AG20443 (cell line): ENCODE measurements at places on chromosomes 3 and 15.

DNA sequence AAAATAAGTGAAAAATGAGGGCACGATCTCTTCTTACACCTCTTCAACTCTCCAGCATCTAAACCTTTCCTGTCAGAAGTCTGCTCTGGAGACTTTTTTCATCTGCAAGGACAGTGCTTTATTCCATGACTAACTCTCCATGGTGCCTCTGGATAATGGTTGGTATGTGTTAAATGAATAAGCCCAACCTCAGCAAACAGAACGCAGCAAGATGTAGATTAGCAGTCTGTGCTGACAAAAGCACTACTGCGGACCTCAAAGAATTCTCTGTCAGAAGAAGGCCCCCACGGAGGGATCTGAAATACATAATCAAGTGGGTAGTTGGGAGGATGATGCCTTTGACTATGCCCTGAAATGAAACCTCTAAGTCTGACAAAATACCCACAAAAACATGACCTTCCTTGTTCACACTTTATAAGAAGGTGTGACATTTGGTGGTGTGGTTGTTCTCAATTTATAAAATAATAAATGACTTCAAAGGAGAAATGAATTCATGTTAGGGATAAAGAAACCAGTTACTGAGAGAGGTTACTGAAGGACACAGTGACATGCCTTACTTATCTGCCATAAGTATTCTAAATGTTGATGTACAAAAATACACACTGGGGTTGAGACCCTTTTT, 43.2 kb upstream of the ADCY5 start:
- DNase-seq: no peak

DNA sequence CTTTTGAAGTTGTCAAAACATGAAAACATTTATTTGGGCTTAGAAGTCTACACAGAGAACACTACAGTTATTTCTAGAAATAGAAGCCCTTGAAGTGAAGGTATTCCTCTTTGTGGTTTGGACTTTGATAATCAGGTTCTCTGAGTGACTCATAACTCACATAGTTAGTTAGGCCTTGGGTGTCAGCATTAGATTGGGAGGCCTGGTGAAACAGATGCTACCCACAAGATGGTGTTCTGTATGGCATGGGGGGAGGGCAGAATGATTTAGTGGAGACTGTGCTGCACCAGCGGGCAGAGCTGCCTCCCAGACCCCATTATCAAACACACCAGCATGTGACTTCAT, 108.9 kb upstream of the ETV5 start:
- no peak for DNase-seq

DNA sequence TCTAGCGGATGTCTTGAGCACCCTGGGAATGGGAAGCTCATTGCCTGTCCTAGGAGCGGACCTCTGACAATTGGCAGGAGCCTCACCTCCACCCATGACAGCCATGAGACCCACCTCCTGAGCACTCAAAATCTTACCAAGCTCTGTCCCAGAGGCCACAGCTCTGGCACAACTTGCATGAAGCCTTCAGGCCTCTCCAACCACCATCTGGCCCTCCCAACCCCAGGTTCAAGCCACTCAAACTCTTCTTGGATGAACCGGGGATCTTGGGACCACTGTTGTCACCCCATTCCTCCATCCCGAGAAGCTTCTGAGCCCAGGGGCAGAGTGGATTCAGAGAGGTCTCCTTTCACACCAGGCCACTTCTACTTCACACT, 1.5 kb downstream of the VIPR1 start:
- DNase-seq: no peak

- no peak for DNase-seq
Observed at GRCh38 chr3:85662462-85662861, 703.7 kb downstream of the CADM2 start.

GRCh38 chr3:179961703-179962078, 75.0 kb downstream of the PEX5L start:
- no peak for DNase-seq

GRCh38 chr3:11619946-11620652, 23.6 kb downstream of the VGLL4 start:
- DNase-seq: no peak

- no peak for DNase-seq
Observed at GRCh38 chr3:186365202-186365974, 3.4 kb upstream of the DGKG start.

DNA sequence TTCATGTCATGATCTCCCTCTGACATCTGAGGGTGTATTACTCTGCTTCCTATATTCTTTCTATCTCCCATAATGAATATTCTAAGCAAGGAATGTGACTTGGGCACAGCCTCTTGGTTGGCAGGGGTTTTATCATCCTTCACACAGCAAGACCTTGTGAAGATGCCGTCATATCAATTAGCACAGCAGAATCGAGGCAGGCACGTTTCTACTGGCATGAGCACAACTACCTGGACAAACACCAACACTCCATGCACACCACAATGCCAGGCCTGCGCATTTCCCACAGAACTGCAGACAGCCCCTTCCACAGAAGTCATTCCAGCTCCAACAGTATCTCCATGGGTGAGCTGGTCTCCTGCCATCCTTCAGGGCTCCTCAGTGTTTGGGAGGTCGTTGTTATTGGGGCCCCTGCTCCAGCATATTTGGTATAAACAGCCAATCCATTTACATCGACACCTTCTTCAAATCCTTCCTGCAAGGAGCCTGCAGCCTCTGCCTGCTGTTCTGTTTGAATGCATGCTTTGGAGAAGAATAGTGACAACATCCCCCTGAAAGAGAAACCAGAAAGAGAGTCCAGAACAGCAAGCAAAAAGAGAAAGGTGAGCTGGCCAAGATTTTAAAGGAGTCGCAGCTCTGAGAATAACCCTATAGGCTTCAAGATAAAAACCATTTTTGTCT, 275.5 kb downstream of the SHOX2 start:
- DNase-seq: no peak

DNA sequence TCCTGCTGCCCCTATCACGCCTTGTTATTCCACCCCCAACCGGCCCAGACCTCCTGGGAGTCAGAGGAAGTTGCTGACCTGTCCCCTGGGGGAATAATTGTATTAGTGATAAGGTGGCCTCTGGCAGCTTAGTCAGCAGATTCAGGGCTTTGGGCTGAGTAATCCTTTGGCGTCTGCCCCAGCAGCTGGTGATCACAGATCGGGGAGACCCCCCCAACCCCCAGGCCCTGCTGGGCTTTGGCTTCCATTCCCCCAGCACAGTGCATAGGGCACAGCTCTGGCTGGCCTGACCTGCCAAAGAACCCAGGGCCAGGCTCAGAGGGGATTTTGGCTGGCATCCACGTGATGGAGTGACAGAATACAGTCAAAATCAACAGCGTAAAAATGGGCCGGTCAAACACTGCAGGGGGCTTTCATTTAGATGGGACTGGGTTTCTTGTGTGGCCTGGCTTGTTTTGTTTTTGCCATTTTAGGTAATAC, 3.9 kb upstream of the NR2E3 start:
- no peak for DNase-seq

DNA sequence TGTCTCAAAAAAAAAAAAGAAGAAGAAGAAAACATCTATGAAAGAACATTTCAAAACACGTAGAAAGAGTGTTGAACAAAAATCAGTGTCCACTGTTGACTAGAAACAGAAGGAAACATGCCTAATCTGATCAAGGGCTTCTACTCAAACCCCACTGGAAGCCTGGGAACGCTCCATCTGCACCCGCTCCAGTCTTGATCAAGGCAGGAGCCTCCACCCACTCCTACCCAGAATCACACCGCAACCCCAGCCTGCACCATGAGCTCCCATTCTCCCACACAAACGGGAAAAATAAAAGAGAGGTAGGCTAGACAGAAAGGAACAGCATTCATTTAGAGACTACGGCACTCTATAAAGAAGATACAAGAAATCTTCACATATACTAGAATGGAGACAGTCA, 40.9 kb upstream of the OCA2 start:
- no peak for DNase-seq
